Activated CD4-positive, CD25-positive, alpha-beta regulatory T cell treated with anti-CD3 and anti-CD28 coated beads, Interleukin-2, amount 50 U/mL, for 24 hours (primary cell): ENCODE measurements at places on chromosomes 6 and 20.
A peak's percentile ranks its signal among the peaks of the same experiment; 100 is the strongest.

DNA sequence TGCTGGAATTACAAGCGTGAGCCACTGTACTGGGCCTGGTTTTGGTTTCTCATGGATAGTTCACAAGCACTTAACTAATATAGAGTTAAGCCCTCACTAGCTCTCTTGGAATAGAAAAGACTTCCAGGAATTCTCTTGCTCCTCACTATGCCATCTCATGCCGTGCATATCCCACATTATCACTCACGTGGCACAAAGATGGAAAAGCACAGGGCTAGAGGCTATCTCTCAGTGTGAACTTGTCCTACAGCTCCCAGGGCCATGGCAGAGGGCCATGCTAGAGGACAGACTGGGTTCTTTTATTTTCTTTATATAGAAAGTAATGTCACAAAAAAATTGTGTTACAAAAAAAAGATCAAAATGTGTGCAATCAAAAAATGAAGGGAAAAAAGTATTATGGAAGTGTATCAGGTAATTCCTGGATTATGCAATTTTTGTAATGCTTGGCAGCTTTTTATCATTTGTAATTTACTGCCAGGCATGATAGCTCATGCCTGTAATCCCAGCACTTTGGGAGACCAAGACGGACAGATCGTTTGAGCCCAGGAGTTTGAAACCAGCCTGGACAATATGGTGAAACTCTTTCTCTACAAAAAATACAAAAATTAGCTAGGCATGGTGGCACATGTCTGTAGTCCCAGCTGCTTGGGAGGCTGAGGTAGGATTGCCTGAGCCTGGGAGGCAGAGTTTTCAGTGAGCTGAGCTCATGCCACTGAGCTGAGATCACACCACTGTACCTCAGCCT lies 6.4 kb upstream of the SLC2A12 start:
- no peak for ATAC-seq

- no peak for ATAC-seq
Observed at GRCh38 chr6:162620073-162620472, 107.5 kb downstream of the PRKN start.

- no peak for ATAC-seq
Observed at GRCh38 chr6:39553860-39554802, 171.1 kb downstream of the KIF6 start.

- ATAC-seq = no peak
Observed at GRCh38 chr20:32943490-32944052, 60.7 kb downstream of the SUN5 start.

DNA sequence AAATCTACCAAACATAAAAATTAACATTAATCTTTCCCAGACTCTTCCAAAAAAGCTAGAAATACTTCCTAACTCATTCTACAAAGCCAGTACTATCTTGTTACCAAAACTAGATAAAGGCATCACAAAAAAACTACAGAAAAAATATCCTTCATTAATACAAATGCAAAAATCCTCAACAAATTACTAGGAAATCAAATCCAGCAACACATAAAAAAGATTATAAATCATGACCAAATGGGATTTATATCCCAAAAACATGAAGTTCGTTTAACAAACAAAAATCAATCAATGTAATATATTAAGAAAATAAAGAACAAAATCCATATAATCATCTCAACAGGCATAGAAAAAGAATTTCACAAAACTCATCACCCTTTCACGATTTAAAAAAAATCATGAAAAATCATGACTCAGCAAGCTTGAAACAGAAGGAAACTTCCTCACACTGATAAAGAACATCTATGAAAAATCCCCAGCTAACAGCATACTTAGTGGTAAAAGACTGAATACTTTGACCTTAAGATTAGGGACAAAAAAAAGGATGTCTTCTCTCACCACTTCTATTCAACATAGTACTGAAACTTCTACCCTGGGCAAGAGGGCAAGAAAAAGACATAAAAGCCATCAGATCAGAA lies 43.2 kb downstream of the RANBP9 start:
- ATAC-seq = peak; percentile 62
